ENCODE measurements at places on chromosomes 7 and 10.

DNA sequence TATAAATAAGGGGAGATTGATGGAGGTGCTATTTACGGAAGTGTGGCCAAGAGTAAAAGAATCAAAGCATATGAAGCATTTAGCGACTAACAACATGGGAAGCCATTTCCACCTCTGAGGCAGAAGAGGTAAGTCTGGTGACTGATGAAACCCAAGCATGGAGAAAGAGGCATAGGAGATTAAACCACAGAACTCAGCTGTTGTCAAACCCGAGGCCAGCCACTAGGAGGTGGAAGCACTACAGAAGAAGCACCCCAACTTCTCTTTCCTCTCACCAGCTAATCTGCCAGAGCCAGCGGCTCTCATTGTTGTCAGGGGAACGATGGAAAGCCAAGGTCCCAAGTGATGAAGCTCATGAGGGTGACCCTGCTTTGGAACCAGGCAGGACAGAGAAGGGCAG is 19.6 kb upstream of the CNTNAP2 start:
- DNase-seq: no peak

DNA sequence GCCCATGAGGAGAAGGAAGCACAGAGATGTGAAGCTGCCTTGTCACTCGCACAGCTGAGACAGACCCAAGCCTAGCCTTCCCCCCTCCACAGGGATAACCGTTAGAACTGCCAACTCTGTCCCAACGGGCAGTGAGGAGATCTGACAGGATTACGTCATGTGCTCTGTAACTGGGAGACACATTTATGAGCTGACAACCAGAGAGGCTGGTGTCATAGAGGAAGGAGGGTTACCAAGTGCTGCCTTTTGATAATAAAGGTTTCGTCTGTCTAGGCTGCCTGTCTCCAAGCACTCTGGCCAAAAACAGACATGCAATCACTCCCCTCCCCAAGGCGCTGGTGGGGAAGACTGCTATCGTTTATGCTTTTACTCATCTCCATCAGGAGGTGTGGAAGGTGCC is 165.9 kb downstream of the PLXNA4 start:
- no peak for DNase-seq

DNA sequence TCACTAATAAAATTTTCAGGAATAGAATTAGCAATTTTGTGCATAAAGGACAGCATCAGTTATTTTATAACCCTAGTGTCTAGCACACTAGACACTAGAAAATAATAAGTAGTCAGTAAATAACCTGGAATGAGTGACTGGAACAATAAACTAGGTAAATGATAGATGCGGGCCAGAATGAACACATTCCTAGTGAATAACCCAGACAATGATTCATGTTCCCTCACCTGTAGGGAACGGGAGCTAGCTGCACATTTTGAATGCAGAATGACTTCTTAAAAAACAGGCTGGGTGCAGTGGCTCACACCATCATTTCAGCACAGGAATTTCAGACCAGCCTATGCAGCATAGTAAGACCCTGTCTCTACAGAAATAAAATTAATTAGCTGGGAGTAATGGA is 3.2 kb upstream of the ATOH7 start:
- no peak for DNase-seq

DNA sequence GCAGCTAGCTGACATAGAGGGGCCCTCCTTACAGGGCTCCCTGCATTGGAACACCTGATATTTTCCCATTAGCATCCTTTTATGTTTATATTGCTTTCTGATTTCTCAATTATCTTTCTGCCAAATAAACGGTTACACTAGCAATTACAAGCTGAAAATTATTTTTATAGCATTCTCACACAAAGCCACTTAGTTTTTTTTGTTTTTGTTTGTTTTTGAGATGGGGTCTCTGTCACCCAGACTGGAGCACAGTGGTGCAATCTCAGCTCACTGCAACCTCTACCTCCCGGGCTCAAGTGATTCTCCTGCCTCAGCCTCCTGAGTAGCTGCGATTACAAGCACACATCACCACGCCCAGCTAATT is 9.9 kb upstream of the ZC3HAV1 start:
- DNase-seq: no peak

DNA sequence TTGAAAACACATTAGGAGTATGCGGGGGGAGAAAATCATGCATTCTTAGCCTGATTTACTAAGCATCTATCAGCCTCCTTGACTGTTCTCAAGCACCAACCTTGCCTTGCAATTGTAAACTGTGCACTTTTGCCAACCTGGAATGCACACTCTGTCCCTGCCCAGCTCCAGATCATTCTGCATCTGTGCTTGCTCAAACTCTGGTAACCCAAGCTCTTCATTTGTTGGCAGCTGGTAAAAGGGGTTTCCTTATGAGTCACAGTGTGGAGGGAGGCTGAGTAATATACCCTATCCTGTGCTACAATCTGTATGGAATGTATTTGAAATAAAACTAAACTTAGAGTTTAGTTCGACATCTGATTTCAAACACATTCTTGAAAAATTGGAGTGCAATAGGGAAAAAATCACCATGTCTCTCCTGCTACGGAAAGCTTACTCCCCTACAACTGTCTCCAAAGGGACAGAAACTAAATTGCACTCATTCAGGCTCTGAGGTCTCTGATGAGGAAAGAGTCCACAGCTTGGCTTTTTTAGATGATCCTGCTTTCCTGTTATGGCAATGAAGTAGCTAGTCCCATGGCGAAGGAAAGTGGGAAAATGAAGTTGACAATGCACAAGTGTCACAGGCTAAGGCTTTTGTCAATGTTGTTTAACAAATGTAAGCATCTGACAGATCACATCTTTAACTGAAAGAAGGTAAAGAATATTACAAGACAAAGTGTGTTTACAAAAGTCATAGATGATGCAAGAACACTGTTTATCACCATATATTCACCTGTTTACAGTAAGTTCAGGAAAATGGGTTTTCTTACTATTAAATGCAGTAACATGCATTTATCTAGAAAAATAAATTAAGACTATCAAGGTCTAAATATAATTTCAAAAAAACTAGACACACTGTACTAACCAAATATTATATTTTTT is 61.9 kb downstream of the TES start:
- DNase-seq: peak; percentile 84

- no peak for DNase-seq
Observed at GRCh38 chr7:43039346-43039745, 73.1 kb upstream of the HECW1 start.

- DNase-seq: no peak
Observed at GRCh38 chr10:62121187-62121530, 147.5 kb downstream of the RTKN2 start.

- no peak for DNase-seq
Observed at GRCh38 chr10:1673568-1674345, 63.6 kb downstream of the ADARB2 start.

GRCh38 chr7:39741942-39742623 is 118.7 kb downstream of the RALA start:
- no peak for DNase-seq

DNA sequence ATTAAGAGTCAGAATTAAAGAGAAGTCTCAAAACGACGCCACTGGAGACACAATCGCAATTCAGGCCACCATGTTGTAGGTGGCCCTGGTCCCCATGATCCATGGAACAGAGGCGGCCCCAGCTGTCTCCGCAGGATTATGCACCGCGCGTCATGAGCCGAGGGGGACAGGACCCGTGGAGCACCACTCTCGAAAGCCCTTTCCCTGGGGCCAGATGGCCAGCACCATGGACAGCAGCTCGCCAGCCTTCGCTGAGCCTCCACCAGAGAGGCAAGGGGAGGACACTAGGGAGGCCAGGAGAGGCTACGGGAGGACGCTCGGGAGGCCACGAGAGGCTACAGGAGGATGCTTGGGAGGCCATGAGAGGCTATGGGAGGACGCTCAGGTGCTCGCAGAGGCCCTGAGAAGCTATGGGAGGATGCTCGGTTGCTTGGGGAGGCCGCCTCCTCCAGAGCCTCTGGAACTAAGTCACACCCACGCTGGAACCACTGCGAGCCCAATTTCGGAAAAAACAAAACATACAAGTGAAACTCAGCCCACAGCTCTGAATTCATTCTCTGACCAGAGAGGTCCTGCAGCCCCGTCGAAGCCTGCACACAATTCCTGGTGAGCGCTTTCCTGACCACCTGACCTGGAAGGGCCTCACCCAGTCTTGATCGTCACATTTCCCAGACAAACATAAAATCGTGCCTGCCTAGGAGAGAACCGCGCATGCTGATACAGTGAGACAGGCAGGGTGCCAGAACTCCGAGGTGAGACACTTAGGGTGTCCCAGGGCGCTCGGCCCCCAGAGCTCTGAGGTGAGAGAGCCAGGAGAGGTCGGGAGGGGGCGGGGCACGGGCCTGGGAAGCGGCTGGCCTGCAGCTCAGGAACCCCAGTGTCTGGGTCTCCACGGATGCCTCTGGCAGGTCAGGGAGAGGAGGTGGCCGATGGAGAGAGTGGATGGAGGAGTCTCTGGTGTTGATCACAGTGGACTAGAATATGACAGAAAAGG is 224.4 kb downstream of the PTPRN2 start:
- DNase-seq: no peak
